T follicular helper cell (primary cell): ENCODE measurements at places on chromosomes 11 and 22.

DNA sequence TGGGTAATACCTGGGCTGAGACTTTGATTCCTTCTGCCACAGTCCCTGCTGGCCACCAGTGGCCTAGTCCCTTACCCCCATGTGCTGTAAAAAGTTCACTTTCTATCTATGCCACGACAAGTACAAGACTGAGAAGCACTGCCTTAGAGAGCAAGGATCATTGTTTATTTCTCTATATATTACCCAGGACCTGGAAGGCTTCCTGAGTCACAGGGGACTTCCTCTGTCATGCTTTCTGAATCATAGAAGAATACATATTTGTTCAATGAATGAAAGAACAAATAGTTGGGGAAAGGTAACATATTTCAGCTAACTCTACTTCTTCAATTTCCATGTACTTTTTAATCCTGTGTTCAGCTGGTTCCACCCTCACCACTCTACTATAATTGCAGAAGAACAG, 5.5 kb upstream of the SYT9 start:
- no peak for DNase-seq

GRCh38 chr11:64593156-64594105, 2.4 kb downstream of the SLC22A12 start:
- no peak for DNase-seq

GRCh38 chr11:63917692-63918506, 935 bp upstream of the RCOR2 start:
- peak; percentile 14 for DNase-seq

GRCh38 chr11:843818-844692, 1.4 kb downstream of the TSPAN4 start:
- no peak for DNase-seq

DNA sequence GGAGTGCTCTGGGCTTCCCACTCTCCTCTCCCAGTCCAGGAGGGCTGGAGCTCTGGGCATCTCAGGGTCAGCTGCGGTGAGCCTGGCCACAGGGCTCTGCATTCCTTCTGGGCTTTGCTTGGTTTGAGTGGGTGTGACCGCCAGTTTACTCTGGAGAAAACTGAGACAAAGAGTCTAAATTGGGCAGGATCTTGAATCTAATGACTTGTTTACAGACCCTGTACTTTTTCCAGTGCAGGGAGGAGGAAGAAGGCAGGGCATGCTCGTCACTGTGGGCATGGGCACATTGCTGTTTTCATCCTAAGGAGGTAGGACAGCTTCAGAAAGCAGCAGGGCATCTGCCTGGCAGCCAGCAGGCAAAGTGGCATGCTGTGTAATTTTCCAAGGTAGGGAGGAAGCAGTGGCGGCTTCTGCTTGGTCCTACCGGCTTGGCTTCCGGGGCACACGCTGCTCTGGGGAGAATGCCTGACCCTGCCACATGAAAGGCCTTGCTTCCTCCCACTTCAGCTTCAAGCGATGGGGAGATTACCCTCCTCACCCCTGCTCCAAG, 22.9 kb downstream of the FLI1 start:
- peak; percentile 47 for DNase-seq

DNA sequence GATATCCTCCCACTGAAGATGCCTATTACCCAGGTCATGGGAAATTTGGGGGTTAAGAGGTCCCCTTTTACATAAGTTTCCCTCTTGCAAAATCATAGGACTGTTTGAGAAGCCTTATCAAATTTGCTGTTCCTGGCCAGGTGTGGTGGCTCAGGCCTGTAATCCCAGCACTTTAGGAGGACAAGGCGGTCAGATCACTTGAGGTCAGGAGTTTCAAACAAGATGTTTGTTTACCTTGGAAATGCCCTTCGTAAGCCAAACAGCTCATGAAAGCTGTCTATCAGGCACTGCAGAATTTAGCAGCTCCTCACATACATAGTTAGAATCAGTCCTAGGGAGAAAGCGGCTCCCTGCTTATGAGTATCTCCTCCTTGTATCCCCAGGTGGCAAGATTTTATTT, 4.9 kb upstream of the EI24 start:
- DNase-seq = no peak

- peak; percentile 20 for DNase-seq
These were observed 3.1 kb downstream of the AKIP1 start for GRCh38 chr11:8913961-8914660.

DNA sequence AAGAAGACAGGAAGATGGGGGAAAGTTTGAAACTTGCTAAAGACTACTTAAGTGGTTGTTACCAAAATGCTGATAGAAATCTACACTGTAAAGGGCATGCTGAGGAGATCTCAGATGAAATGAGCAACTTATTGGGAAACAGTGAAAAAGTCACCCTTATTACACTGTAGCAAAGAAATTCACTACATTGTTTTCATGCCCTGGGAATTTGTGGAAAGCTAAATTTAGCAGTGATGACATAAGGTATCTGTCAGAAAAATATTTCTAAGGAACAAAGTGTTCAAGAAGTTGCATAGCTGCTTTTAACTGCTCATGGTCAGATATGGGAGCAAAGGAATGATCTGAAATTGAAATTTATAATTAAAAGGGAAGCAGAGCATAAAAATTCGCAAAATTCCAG, 702.4 kb upstream of the LRRC4C start:
- DNase-seq = no peak

DNA sequence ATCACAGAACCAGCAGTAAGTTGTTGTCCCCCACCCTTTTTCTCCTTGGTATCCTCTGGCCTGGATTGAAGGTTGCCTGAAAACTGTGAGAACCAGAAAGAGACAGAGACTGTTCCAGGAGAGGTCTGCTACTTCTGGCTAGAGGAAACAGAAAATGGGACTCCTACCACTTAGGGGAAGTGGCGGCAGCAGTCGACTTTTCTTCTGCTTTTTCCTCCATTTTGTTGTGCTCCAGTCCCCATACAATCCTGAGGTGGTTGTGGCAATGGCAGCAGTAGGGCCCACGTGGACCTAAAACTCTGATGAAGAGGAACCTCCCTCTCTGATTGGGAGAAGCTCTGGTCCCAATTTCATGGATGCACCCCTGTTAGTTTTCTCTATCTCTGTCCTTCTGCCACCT, 76.0 kb upstream of the SORL1 start:
- DNase-seq = no peak

- DNase-seq = no peak
These were observed 37.7 kb upstream of the CREB3L1 start for GRCh38 chr11:46239801-46240061.

- DNase-seq = no peak
These were observed 583 bp downstream of the P4HA3 start for GRCh38 chr11:74310857-74311256.

GRCh38 chr22:28442711-28443525, 236.7 kb downstream of the TTC28 start:
- DNase-seq = no peak

DNA sequence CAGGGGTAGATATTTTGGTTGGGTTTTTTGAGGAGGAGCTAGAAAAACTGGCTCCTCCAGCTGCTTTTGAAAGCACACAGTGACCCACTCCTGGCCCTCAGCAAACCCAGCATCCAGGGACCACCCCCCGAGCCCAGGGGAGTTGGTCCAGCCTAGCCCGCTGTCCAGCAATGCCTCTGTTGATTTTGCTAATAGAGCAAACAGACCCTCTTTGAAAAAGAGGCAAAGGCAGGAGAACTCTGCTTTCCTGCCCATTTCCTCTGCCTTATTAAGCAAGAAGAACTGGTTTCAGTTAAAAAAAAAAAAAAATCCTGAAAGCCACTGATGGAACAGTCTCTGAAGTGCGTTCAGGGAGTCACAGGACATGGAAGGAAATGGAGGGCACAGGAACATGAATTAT, 25.3 kb downstream of the ABTB2 start:
- no peak for DNase-seq

- no peak for DNase-seq
These were observed 29.1 kb downstream of the MAP6 start for GRCh38 chr11:75639762-75640181.

GRCh38 chr11:12430954-12431595, 53.7 kb downstream of the PARVA start:
- DNase-seq = no peak

DNA sequence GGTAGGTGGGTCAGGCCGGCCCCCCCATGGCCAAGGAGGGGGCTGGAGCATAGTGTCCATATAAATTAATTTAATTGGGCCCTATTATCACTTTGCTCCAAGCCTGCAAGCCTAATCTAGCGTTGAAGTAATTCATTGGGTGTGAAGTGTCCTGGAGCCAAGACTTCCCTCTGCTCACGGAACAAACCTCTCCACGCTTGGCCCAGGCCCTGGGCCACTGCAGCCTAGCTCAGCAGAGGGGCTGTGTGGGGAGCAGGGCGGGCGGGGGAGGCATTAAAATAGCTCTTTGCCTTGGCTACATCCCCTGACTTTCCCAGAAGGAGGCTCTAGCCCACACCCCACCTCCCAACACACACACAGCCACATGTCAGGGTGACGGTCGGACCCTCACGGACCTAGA, 73.5 kb downstream of the THAP12 start:
- DNase-seq = no peak

DNA sequence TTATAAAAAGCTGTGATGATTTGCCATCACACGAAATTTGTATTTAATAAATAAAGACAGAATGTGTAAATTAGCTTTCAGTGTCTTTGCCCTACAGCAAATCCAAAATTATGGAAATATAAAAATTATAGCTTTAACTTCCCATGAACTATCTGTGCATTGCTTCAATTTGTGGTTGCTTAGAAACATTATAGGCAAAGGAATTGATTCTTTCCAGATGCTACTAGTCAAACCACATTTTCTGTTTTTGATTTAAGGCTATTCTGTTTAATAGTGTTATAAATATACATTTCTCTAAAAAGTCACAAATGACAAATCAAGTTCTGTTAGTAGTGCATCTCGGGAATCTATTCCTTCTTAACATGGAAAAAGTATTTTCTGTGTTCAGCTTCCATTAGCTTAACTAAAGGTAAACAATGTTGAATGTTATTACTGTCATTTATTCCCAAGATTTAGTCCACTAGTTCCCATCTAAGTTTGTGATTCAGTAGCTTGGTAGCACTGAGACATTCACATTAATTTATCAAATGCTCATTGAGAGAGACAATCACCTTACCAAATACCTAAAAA, 1086.3 kb upstream of the CCDC90B start:
- DNase-seq = no peak

GRCh38 chr22:49305214-49305965, 522.3 kb downstream of the BRD1 start:
- DNase-seq = peak; percentile 10

GRCh38 chr11:28521075-28521474, 412.9 kb downstream of the METTL15 start:
- no peak for DNase-seq

DNA sequence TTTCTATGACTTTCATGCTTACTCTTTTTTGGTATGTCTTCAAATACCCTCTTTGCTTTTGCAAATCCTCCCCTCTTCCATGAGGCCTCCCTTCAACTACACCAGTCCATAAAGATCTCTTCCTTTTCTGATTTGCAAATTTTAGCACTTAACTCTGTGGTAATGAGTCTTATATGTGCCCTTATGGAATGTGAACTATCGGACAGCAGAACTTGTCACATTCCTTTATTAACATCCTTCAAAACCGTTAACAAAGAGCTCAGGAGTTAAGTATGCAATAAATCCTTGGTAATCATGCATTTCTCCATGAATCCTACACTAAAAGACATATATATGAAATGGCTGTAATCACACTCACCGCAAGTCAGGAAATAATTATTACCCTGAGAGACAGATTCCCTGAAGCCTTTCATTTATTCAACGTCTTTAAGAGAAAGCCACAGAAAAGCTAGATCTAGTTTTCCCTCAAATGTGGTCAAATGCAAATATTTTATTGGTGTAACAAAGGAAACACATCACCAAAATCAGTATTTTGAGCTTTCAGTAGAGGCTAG, 7.4 kb downstream of the CLNS1A start:
- no peak for DNase-seq

DNA sequence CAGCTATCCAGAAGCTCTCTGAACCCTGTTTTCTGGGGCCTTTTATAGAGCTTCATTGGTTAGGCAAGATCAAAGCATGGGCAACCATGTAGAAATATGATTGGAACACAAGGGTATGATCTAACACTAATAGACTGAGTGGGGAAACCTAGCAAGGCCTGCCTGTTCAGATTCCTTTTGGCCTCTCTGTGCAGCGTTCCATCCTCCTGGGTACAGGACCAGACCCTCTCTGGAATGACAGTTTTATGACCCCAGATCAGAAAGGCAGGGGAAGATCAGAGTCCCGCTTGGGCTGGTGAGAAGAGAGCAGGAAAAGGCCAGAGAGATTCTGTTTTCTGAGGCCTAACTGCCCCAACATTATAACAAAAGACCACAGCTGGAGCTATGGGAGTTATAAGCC, 36.7 kb upstream of the VWA5A start:
- no peak for DNase-seq

DNA sequence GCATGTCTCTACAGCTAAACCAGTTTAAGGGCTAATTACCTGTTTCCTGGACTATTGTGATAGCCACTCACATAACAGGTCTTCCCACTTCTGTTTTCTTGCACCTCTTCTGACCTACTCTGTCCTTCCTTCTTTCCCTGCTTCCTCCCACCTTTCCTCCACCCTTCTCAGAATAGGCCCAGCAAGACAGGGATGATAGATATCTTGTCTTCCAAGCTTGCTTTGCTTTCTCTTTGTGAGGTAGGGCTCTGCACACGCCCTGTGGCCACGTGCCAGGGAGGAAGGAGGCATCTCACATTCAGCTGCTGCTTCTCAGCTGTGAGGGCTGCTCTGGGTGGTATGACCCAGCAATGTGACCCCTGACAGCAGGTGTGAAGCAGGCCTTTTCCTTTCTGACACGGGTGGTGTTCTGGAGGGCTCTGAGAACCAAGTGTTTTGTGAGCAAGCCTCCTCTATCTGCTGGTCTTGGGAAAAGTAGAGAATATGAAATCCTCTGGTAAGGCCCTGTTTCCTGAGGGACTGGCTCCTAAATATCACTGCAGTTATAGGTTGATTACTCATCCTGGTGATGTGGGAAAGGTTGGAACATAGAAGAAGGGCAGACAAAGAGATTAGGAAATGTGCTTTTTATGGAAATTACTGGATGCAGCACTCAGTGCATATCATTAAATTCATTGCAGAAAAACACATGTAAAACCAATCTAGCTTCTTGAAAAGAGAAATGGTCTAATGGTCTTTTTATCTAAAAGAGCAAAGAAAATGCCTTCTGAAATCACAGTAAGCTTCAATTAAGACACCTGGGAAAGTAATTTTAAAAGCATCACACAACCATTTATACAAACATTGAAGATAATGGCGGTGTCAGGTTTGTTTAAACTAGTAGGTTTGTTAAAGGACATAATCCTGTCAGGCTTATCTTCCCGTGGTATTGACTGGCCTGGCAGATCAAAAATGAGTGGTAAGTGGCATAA, 8.5 kb downstream of the AMOTL1 start:
- no peak for DNase-seq

- no peak for DNase-seq
These were observed 29.7 kb upstream of the VWA5A start for GRCh38 chr11:124085583-124085982.
